ENCODE measurements at places on chromosomes 1 and 21. TPM values are rescaled to one million over a fixed set of nuclear protein-coding genes. Genes with fewer than 3 reads are reported as not detected.

The NUP210L gene
- 0.11 TPM for total RNA-seq

The TDRD5 gene
- 0.52 TPM for total RNA-seq

The FALEC gene
- total RNA-seq = not detected

The OR10K1 gene
- total RNA-seq = not detected

The TENT5C gene
- total RNA-seq = 1.0 TPM

The RNF186 gene
- not detected for total RNA-seq

The RBP7 gene
- 0.77 TPM for total RNA-seq

The RGS4 gene
- total RNA-seq = not detected

The KCNK1 gene
- total RNA-seq = 50.1 TPM

The SKI gene
- total RNA-seq = 73.5 TPM

The RAB13 gene
- total RNA-seq = 94.2 TPM

GRCh38 chr21:23162198-23162946 lies 2164.2 kb downstream of the NCAM2 start:
- no peaks in the 10 kb centered on the region for H3K36me3 ChIP-seq
- H3K4me1 ChIP-seq = no peaks in the 10 kb centered on the region
- H3K27ac ChIP-seq = no peak overlapping the region

DNA sequence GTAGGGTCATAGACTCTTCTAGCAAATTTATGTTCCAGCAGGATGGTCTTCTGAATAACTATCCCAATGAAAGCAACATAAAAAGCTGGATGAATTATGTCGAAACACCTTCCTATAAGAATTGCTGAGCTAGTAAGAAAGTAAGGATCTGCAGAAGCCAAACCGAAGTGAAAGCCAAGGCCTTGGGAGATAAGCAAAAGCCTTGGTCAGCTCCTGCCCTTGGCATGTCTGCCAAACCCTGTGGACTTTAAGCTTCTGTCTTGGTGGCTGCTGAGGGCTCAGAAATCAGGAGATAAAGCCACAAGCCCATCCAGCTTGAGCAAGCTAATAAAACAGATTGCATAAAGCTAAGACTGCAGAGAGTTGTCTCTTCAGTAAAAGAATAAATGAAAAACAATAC lies 81.2 kb upstream of the KCND3 start:
- no peak overlapping the region for H3K4me3 ChIP-seq
- H3K36me3 ChIP-seq = no peaks in the 10 kb centered on the region
- DNase-seq = no peak

DNA sequence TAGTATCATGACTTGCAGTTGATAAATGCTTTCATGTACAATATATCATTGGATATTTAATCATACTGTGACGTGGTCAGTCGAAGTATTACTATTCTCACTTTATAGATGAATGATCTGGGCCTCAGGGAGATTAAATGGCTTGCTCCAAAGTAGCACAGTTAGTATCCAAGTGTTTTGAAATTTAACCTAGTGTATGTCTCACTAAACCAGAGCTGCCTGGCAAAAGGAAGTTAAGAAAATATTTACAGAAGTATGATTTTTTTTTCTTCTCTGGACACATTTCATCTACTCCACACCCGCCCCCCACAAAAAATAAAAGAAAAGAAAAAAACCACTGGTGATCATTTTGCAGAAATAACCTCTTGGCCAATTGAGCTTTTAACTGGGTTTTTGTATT lies 71.9 kb upstream of the CXADR start:
- no peak overlapping the region for H3K27ac ChIP-seq
- no peaks in the 10 kb centered on the region for H3K27me3 ChIP-seq
- DNase-seq = no peak

GRCh38 chr1:31627301-31627929 lies 9.9 kb downstream of the HCRTR1 start:
- peaks cover 50% of the 10 kb centered on the region for H3K36me3 ChIP-seq
- peaks cover 8% of the 10 kb centered on the region for H3K4me1 ChIP-seq
- no peak overlapping the region for H3K27ac ChIP-seq

DNA sequence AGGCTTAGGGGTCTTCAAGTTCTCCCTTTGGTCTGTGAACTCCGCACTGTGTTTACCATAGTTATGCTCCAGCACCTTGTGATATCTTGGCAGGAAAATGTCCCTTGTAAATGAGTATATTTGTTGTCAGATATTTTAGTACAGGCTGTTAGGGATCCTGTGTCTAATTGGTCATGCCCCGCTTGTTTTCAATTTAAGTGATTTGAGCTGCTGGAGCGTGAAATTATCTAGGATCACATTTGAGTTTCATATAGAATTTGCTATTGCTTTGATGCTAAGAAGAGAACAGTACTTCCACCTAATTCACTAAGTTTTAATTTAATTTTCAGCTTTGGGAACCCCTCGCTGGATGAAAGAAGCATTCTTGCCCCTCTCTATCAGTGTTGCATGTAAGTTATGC lies 15.4 kb upstream of the TOR3A start:
- DNase-seq = no peak
- no peaks in the 10 kb centered on the region for H3K27me3 ChIP-seq
- H3K4me1 ChIP-seq = no peaks in the 10 kb centered on the region
- no peak overlapping the region for H3K4me3 ChIP-seq

DNA sequence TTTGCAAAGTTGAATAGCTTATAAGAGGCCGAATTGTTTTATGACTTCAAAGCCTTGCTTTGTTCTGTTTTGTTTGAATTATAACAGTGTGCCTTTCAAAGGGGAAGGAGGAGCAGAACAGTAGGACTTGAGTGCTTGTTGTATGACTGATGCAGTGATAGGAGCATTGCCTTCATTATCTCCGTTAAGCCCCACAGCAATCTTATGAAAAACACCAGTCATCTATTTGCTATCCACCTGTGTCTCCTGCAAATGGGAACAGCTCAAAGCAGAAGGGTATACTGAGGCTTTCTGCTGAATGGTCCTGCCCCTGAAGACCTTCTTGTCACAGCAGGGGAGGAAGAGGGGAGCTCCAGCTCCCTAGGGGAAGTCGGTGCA lies 127.5 kb downstream of the RNF220 start:
- no peaks in the 10 kb centered on the region for H3K36me3 ChIP-seq
- no peak overlapping the region for H3K27ac ChIP-seq
- H3K27me3 ChIP-seq = no peaks in the 10 kb centered on the region
- H3K4me1 ChIP-seq = peaks cover 3% of the 10 kb centered on the region
- H3K4me3 ChIP-seq = no peak overlapping the region

- DNase-seq = no peak
- no peaks in the 10 kb centered on the region for H3K27me3 ChIP-seq
- no peak overlapping the region for H3K4me3 ChIP-seq
- no peak overlapping the region for H3K27ac ChIP-seq
Measured at GRCh38 chr21:14542638-14543037, 3.5 kb downstream of the SAMSN1 start.

- H3K36me3 ChIP-seq = no peaks in the 10 kb centered on the region
- no peak for DNase-seq
- peaks cover 3% of the 10 kb centered on the region for H3K4me1 ChIP-seq
- no peak overlapping the region for H3K4me3 ChIP-seq
- no peaks in the 10 kb centered on the region for H3K27me3 ChIP-seq
Measured at GRCh38 chr1:101088431-101088830, 62.8 kb upstream of the DPH5 start.

DNA sequence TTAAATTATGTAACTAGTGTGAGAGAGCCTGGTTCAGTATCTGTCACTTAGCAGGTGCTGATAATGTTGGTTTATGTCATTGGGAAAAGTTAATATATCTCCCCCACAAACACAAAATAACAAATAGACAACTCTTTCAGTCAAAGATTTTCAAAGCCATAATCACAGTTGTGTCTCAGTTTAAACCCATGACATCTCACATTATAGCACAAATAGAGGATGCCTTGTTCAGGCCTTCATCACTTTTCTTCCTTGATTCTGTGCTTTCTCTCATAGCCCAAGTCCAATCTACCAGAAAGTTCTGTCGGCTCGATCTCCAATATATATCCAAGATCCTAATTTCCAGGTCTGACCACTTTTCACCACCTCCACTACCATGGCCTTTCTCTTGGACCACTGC lies 6.2 kb upstream of the EPS15 start:
- no peak for DNase-seq
- H3K4me1 ChIP-seq = no peaks in the 10 kb centered on the region
- no peak overlapping the region for H3K4me3 ChIP-seq
- no peaks in the 10 kb centered on the region for H3K27me3 ChIP-seq
- no peak overlapping the region for H3K27ac ChIP-seq

GRCh38 chr1:65971547-65971946 lies 178.9 kb downstream of the PDE4B start:
- H3K27ac ChIP-seq = no peak overlapping the region
- no peaks in the 10 kb centered on the region for H3K27me3 ChIP-seq
- no peak for DNase-seq
- H3K36me3 ChIP-seq = no peaks in the 10 kb centered on the region
- H3K4me1 ChIP-seq = no peaks in the 10 kb centered on the region

DNA sequence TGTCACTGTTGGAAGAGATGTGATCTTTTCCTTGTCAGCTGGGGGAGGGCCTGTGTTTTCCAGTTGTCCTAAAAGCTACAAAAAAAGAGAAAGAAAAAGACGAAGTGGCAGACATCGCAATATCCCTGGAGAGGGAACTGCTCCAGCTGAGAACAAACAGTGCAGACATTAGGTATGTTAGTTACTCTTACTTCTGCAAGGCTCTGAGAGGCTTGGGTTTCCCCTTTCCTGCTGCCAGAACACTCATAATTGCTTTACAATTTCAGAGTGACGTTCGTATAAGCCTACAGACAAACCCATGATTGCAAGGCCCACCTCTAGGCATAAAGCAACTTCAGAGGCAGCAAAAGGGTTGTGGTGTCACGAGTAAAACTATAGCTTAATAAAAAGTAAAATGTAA lies 31.1 kb downstream of the CD160 start:
- peaks cover 56% of the 10 kb centered on the region for H3K36me3 ChIP-seq
- H3K27ac ChIP-seq = no peak overlapping the region
- H3K4me3 ChIP-seq = no peak overlapping the region
- no peaks in the 10 kb centered on the region for H3K27me3 ChIP-seq

DNA sequence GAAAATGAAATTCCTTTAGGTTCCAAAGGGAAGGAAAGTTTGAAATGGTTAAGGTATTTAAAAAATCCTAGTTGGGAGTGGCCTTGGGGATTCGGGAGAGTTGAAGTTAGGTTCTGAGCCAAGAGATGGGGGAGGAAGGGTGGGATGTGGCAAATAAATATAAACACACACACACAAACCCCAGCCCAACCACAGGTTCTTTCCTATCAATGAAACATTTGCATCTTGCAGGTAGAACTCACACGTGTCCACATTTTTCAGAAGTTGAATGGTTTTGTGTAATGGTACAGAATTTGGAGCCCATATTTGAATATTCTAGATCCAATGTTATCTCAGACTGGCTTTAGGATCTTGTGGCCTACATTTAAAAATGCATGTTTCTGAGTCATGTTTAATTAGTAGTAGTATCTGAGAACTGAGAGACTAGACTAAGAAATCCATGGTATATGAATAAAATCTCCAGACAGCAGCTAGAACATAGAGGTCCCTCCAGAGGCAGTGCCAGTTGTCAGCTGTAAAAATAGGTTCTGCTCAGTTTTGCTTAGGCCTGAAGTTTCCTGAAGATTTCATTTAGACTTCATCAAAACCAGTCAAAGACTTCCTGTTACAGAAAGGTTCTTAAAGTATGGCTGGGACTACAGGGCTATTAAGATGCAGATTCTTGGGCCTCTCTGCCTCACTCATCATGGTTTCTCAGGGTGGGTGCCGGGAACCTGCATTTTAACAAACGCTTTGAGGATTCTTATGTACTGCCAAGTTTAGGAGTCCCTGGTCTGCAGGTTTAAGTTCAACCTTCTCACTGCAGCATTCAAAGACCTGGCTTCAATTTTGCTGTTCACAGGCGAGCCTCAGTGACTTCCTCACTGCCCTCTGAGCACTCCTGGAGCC lies 21.3 kb downstream of the RUNX1 start:
- H3K27me3 ChIP-seq = peaks cover 36% of the 10 kb centered on the region
- no peak for DNase-seq
- no peak overlapping the region for H3K27ac ChIP-seq
- no peaks in the 10 kb centered on the region for H3K36me3 ChIP-seq
- no peaks in the 10 kb centered on the region for H3K4me1 ChIP-seq

GRCh38 chr1:55222152-55222551 lies 7.0 kb upstream of the USP24 start:
- H3K4me3 ChIP-seq = no peak overlapping the region
- H3K27me3 ChIP-seq = no peaks in the 10 kb centered on the region
- H3K36me3 ChIP-seq = no peaks in the 10 kb centered on the region
- no peak for DNase-seq
- H3K27ac ChIP-seq = no peak overlapping the region

GRCh38 chr1:160951443-160952128 lies 3.0 kb downstream of the ITLN2 start:
- H3K27ac ChIP-seq = no peak overlapping the region
- peak overlapping the region; percentile 75 for H3K4me3 ChIP-seq
- no peaks in the 10 kb centered on the region for H3K36me3 ChIP-seq
- peaks cover 5% of the 10 kb centered on the region for H3K4me1 ChIP-seq

GRCh38 chr1:213977909-213978308 lies 9.9 kb upstream of the PROX1 start:
- H3K4me3 ChIP-seq = no peak overlapping the region
- no peaks in the 10 kb centered on the region for H3K36me3 ChIP-seq
- peaks cover 63% of the 10 kb centered on the region for H3K27me3 ChIP-seq
- H3K27ac ChIP-seq = no peak overlapping the region
- no peak for DNase-seq

- no peak overlapping the region for H3K4me3 ChIP-seq
- no peaks in the 10 kb centered on the region for H3K27me3 ChIP-seq
- peak; percentile 97 for DNase-seq
- no peaks in the 10 kb centered on the region for H3K4me1 ChIP-seq
- no peak overlapping the region for H3K27ac ChIP-seq
Measured at GRCh38 chr1:212477014-212477679, 44.4 kb downstream of the NENF start.

GRCh38 chr21:43702785-43703034 lies 16.2 kb upstream of the PDXK start:
- no peaks in the 10 kb centered on the region for H3K4me1 ChIP-seq
- H3K4me3 ChIP-seq = no peak overlapping the region
- H3K27ac ChIP-seq = no peak overlapping the region
- no peak for DNase-seq
- H3K36me3 ChIP-seq = peaks cover under 1% of the 10 kb centered on the region
- H3K27me3 ChIP-seq = no peaks in the 10 kb centered on the region

- DNase-seq = no peak
- H3K36me3 ChIP-seq = peaks cover 49% of the 10 kb centered on the region
- H3K27me3 ChIP-seq = no peaks in the 10 kb centered on the region
Measured at GRCh38 chr1:247330548-247331171, 1.0 kb downstream of the ZNF496 start.

GRCh38 chr1:30518186-30518585 lies 205.2 kb downstream of the MATN1 start:
- H3K27me3 ChIP-seq = no peaks in the 10 kb centered on the region
- DNase-seq = peak; percentile 15
- no peaks in the 10 kb centered on the region for H3K36me3 ChIP-seq
- H3K4me3 ChIP-seq = no peak overlapping the region
- no peaks in the 10 kb centered on the region for H3K4me1 ChIP-seq
- H3K27ac ChIP-seq = no peak overlapping the region

- H3K4me3 ChIP-seq = no peak overlapping the region
- no peak for DNase-seq
- H3K27me3 ChIP-seq = peaks cover 66% of the 10 kb centered on the region
- H3K27ac ChIP-seq = no peak overlapping the region
- H3K36me3 ChIP-seq = no peaks in the 10 kb centered on the region
- H3K4me1 ChIP-seq = peaks cover 11% of the 10 kb centered on the region
Measured at GRCh38 chr1:40155135-40155534, 6.1 kb upstream of the RLF start.
